ENCODE measurements at places on chromosomes 1 and 21. TPM values are rescaled to one million over a fixed set of nuclear protein-coding genes. Genes with fewer than 3 reads are reported as not detected.

Gene TARBP1
- 44.9 TPM for total RNA-seq

Gene BRINP3
- not detected for total RNA-seq

Gene NR1I3
- not detected for total RNA-seq

Gene OR2T6
- total RNA-seq = not detected

Gene OVAAL
- not detected for total RNA-seq

Gene SRGAP2B
- 51.7 TPM for total RNA-seq

Gene SLAMF9
- total RNA-seq = not detected

Gene RSPO1
- not detected for total RNA-seq

Gene ATG4C
- 12.6 TPM for total RNA-seq

Gene OR2M3
- total RNA-seq = not detected

Gene RIMKLA
- total RNA-seq = 1.3 TPM

Gene RIIAD1
- total RNA-seq = not detected

Gene SMIM1
- total RNA-seq = not detected

Gene FMN2
- total RNA-seq = not detected

Gene CELA2A
- not detected for total RNA-seq

Gene MX2
- total RNA-seq = 158 TPM

Gene BNIPL
- 2.0 TPM for total RNA-seq

Gene GJA9
- not detected for total RNA-seq
